ENCODE measurements at places on chromosomes 13 and 19. TPM values are rescaled to one million over a fixed set of nuclear protein-coding genes. Genes with fewer than 3 reads are reported as not detected.

The ZNF573 gene
- 4.6 TPM for polyA plus RNA-seq

DNA sequence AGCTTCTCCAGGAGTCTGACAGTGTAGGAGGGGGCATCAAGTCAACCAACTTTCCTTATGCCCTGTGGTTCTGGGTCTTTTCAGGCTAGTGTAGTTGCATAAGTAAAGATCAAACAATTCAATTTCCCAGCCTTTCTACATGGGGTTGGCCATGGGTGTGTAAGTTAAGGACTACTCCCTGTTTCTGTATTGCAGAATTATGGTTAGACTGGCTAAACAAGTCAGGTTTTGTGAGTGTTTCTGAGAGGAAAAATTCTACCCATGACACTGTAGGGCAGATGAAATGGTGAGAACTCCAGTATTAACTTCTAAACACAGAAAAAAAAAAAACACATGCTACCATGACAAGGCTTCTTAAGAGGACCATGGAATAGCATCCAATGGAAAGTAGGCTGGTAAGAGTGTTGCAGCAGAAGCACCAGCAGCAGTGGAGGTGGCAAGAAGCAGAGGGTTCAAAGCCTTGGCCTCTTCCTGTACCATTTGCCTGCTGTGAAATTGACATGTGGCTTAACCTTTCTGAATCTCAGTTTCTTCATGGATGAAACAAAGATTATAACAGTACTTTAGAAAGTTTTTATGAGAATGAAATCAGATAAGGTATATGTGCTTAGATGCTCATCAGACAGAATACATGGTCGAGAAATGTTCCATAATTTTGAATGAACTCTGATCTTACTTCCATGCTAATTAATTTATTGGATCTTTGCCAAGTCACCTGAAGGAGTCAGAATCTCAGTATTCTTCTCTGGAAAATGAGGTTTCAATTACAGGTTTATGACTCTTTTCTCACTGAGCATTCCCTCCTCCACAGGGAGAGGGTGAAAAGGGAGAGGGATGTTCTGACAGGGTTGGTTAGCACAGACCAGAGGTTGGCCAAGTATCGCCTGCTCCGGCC is 11.4 kb upstream of the SCEL start:
- no peak for DNase-seq

GRCh38 chr19:5202553-5202952 is 138.1 kb downstream of the PTPRS start:
- DNase-seq, result no peak

GRCh38 chr13:107223867-107224266 is 655.9 kb upstream of the ARGLU1 start:
- no peak for DNase-seq

The MBD3L2 gene
- polyA plus RNA-seq, result not detected

GRCh38 chr13:54357284-54357933 is 1328.8 kb downstream of the OLFM4 start:
- no peak for DNase-seq

The POSTN gene
- polyA plus RNA-seq, result not detected

DNA sequence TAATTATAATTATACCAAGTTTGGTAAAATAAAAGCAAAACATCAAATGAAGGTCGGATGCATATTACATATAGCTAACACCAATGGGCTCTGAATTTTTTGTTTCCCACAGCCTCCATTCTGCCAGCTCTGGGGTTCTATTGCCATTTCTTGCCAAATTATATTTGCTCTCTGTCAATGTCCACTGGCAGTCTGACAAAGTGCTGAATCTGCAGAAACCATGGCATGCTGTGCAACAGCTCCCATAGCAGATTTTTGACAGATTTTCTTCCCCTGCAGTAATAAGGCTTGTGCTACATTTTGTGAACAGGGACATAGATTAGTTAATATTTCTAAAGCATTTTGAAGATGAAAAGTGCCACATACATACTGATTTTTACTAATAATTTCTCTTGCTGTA is 1102.1 kb downstream of the DIAPH3 start:
- DNase-seq, result no peak
